ENCODE measurements at places on chromosomes 4 and X.

- no peak for DNase-seq
These were observed 4.5 kb downstream of the HHIP start for GRCh38 chr4:144650311-144651005.

- no peak for DNase-seq
These were observed 358.7 kb upstream of the NR3C2 start for GRCh38 chr4:148800940-148801339.

- no peak for DNase-seq
These were observed 385.4 kb upstream of the MAD2L1 start for GRCh38 chr4:120452001-120452400.

DNA sequence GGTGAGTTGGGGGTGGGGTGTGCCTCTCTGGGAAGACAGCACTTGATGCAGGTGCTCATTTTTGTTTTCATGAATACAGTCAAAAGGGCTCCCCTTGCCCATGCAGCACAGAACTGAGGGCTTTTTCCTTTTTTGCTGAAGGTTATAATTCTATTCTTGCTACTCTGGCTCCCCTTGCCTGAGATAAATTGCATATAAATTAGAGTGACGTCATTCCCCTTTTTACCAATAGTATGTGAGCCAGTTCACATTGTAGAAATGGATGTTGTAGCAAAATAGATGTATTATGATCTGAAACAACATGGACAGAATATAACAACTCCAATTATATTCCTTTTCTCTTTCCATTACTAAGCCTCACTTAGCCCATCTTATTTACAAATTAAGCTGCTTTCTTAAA is 28.4 kb downstream of the CXorf58 start:
- DNase-seq, result no peak

DNA sequence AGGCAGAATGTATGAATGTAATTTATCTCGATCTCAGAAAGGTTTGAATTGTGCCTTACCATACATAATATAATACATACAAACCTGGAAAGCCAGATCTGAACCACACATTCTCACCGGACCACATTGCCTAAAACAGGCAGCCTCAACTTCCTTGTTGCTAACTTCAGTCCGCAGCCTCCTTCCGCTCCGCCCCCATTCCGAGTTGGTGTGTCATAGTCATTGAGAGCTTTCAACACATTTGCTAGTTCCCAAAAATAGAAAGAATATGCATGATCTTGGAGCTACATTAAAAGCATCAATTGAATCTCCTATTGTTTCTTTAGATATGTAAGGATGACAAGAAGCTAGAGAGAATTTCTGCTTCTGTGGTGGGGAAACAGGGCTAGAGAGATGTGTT is 127.2 kb downstream of the ARHGEF9 start:
- peak; percentile 7 for DNase-seq
